CD14-positive monocyte (primary cell): ENCODE measurements at places on chromosomes 12 and 14.

DNA sequence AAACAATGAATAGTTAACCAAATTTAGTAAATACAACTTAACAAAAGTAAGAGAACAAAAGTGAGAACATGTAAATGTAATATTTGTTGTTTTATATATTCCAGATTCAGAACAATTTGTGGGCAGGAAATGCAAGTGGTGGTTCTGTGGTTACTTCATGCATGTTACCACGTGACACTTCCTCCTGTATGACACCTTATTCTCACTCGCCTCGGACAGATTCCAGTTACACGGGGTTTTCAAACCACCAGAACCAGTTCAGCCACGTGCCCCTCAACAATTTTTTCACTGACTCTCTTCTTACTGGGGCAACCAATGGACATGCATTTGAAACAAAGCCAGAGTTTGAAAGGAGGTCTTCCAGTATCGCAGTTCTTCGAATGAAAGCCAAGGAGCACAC is 21.0 kb downstream of the ALX1 start:
- no peak for DNase-seq
- H3K27me3 ChIP-seq, result no peaks in the 10 kb centered on the region
- H3K36me3 ChIP-seq, result no peaks in the 10 kb centered on the region

DNA sequence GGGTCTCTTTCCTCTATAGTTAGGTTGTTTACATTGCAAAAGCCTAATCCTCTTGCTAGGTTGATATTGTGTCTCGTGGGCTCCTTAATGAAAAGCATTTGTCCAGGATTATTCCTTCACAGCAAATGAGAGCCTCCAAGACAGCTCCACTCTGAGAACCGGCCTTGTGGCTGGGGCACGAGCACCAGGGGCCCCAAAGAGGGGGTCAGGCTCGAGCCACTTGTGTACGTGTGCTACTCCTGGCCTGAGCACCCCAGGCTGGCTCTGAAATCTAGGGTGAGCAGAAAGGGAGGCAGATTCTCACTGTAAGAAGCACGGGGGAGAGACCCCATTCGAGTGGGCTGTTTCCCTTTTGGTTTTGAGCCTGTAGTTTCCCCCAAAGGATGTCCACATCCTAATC is 45.0 kb upstream of the FZD10 start:
- no peaks in the 10 kb centered on the region for H3K4me1 ChIP-seq
- H3K27ac ChIP-seq, result no peak overlapping the region
- no peak overlapping the region for H3K4me3 ChIP-seq
- no peak for DNase-seq

DNA sequence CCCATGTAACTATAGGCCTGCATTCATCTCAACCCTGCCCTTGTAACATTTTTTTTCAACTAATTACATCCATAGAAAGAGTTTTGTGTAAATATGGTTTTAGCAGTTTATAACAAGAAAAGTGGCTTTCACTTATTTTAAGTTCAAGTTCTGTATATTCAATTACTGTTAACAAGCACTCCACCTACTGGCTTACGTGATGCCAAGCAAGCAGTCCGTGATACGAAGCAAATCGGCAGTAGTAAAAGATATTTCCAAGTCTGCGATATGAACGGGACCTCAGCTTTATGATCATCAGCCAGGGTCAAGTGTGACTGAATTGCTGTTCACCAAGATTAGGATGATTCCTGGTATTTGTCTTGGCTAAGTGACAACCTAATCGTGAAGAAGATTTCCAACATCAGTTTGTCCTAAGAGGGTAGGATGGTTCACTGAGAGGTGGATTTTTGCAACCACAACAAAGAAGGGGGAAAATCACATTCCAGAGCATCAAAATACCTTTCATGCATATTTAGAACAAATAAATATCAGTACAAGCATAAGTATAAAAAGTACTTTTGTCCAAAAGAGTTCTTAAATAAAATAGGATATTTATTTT is 456.2 kb downstream of the FOXG1 start:
- H3K27ac ChIP-seq, result no peak overlapping the region
- no peak for DNase-seq
- no peaks in the 10 kb centered on the region for H3K27me3 ChIP-seq
- no peaks in the 10 kb centered on the region for H3K4me1 ChIP-seq

GRCh38 chr12:109378569-109378968 is 30.9 kb downstream of the MYO1H start:
- no peaks in the 10 kb centered on the region for H3K36me3 ChIP-seq
- no peak overlapping the region for H3K27ac ChIP-seq
- no peak for DNase-seq
- no peaks in the 10 kb centered on the region for H3K27me3 ChIP-seq
- H3K4me1 ChIP-seq, result no peaks in the 10 kb centered on the region
- H3K4me3 ChIP-seq, result no peak overlapping the region

- no peak for DNase-seq
- no peaks in the 10 kb centered on the region for H3K4me1 ChIP-seq
- no peak overlapping the region for H3K27ac ChIP-seq
- no peaks in the 10 kb centered on the region for H3K27me3 ChIP-seq
Measured at GRCh38 chr14:42187846-42188245, 581.2 kb downstream of the LRFN5 start.

GRCh38 chr12:5984873-5985272 is 39.8 kb upstream of the ANO2 start:
- H3K4me1 ChIP-seq, result no peaks in the 10 kb centered on the region
- no peak overlapping the region for H3K27ac ChIP-seq
- H3K4me3 ChIP-seq, result no peak overlapping the region
- H3K27me3 ChIP-seq, result no peaks in the 10 kb centered on the region
- no peak for DNase-seq

DNA sequence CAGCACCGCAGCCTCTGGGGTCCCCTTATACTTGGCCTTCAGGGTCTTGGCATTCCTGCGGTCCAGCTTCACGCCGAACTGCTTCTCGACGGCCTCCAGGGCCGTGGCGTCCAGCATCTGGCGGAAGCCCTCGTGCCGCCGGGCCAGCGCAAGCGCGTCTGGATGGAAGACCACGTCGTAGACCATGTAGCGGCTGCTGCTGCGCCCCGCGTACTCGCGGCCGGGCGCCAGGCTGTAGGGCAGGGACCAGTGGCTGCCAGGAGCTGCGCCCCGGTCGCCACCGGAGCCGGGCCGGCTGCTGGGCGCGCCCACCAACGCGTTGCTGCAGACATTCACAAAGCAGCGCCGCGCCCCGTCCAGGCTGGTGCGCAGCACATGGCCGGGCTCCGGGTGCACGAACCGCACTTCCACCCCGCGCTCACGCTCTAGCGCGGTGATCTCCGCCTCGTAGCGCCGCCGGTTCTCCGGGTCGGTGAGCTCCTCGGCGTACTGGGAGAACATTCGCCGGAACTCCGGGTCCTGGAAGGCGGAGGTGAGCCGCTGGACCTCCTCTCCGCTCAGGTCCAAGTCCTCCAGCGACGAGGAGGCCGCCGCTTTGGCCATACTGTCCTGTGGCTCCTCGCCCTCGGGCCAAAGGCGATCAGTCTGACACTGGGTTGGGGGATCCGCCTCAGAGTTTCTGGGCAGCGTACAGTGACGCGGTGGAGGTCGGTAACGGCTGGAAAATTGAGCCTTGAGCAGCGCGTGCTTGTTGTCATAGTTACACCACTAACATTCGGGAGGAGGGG is at the start of gene DNAAF2:
DNAAF2 (minus strand) TSS at position 698 of the 788 bp plus-strand sequence; CDS start at position 603, 95 bp downstream.
- peaks cover 27% of the 10 kb centered on the region for H3K4me1 ChIP-seq
- peak within 1 kb of the TSS; percentile 91 for H3K27ac ChIP-seq
- DNase-seq, result peak; percentile 61

- DNase-seq, result no peak
- H3K4me1 ChIP-seq, result peaks cover 16% of the 10 kb centered on the region
- H3K27ac ChIP-seq, result no peak overlapping the region
- no peaks in the 10 kb centered on the region for H3K36me3 ChIP-seq
- no peak overlapping the region for H3K4me3 ChIP-seq
Measured at GRCh38 chr14:30872602-30873001, 1.8 kb upstream of the COCH start.

GRCh38 chr12:62900686-62901272 is 34.2 kb downstream of the PPM1H start:
- H3K36me3 ChIP-seq, result no peaks in the 10 kb centered on the region
- no peak overlapping the region for H3K4me3 ChIP-seq
- H3K4me1 ChIP-seq, result peaks cover 44% of the 10 kb centered on the region
- DNase-seq, result peak; percentile 14
- no peaks in the 10 kb centered on the region for H3K27me3 ChIP-seq
- no peak overlapping the region for H3K27ac ChIP-seq

DNA sequence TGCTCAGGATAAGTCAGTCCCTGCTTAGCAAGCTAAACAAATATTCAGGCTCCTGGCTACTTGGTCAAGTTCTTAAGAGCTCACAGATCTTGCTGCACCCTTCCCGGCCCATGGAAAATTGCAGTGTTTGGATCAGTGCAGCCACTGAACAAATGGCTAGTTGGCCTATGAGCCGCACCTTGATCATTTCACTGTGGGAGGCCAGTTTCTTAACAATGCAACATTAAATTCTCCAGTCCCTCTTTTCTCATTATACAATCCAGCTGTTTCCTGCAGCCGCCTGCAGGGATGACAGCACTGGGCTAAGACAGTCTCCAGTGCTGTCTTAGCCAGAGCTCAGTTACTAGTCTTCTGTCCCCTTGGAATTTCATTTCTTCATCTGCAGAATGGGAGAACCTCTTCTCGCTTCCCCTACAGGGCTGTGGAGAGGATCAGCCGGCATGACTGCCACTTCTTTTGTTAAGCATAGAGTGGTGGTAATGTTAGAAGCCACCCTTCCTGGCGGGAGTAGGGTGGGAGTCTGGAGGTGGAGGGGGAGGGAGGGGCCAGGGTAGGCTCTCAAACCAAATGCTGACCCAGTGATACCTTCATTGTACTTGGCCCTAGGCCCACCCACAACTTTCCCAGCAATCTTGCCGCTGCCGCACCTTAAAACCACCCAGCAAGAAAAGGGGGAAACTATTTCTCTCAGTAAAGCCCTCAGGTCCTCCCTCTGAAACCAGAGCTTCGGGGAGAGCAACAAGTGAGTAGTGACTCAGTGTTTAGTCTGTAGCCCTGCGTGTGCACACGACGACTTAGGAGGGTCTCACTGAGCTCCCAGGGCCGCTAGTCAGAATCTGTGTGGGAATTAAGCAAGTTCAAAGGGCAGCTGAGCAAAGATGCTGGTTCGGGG is 145.7 kb downstream of the NUAK1 start:
- H3K4me3 ChIP-seq, result no peak overlapping the region
- no peaks in the 10 kb centered on the region for H3K36me3 ChIP-seq
- no peak for DNase-seq
- H3K27ac ChIP-seq, result no peak overlapping the region

- DNase-seq, result peak; percentile 28
- peaks cover 10% of the 10 kb centered on the region for H3K4me1 ChIP-seq
- no peak overlapping the region for H3K27ac ChIP-seq
- H3K4me3 ChIP-seq, result no peak overlapping the region
- no peaks in the 10 kb centered on the region for H3K27me3 ChIP-seq
Measured at GRCh38 chr12:3225154-3225795, 148.1 kb downstream of the TSPAN9 start.

- H3K27me3 ChIP-seq, result no peaks in the 10 kb centered on the region
- no peak overlapping the region for H3K27ac ChIP-seq
- peaks cover 82% of the 10 kb centered on the region for H3K4me1 ChIP-seq
- H3K4me3 ChIP-seq, result no peak overlapping the region
- H3K36me3 ChIP-seq, result peaks cover 17% of the 10 kb centered on the region
- no peak for DNase-seq
Measured at GRCh38 chr14:95504135-95505029, 12.1 kb downstream of the SYNE3 start.

DNA sequence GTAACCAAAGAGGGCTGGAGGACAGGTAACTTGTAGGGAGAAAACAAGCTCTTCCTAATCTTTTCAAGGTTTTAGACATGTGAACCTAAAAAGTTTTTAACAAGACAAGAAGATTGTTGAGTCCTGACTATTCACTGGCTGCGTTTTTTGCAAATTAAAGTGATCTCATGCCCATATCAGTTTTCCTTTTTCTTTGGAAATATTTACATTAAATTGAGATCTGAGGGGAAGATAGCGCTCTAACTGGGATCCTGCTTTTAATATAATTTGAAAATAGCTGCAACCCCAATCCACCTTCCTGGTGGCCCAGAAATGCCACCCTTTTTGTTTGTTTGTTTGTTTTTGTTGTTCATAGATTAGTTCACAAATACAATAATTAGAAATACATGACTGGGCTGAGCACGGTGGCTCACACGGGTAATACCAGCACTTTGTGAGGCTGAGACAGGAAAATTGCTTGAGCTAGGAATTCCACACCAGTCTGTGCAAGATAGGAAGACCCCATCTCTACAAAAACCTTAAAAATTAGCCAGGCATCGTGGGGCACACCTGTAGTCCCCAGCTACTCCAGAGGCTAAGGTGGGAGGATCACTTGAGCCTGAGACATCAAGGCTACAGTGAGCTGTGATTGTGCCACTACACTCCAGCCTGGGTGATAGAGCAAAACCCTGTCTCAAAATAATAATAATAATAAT is 2.4 kb upstream of the SSTR1 start:
- H3K27ac ChIP-seq, result no peak overlapping the region
- H3K27me3 ChIP-seq, result peaks cover 13% of the 10 kb centered on the region
- H3K4me3 ChIP-seq, result no peak overlapping the region
